ENCODE measurements at places on chromosomes 1 and 21.

DNA sequence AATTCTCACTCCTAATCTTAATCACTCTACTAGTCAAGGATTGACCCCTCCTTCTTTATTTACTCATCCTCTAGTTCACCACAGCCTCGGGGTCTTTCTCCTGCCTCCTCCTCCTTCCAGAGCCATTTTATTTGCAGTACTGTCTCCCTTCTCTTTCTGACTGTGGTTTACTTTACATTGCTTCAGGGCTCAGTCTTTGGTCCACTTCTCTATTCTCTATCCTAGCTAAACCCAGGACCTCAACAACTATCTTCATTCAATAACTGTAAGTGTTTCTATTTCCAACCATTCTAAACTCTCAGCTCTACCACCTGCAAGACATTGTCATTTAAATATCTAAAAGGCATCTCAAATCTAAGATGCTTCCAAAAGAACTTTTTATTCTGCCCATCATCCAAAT lies 493.8 kb downstream of the TTLL7 start:
- DNase-seq: no peak

- DNase-seq: no peak
These were observed 3.7 kb upstream of the IBA57 start for GRCh38 chr1:228161866-228162265.

DNA sequence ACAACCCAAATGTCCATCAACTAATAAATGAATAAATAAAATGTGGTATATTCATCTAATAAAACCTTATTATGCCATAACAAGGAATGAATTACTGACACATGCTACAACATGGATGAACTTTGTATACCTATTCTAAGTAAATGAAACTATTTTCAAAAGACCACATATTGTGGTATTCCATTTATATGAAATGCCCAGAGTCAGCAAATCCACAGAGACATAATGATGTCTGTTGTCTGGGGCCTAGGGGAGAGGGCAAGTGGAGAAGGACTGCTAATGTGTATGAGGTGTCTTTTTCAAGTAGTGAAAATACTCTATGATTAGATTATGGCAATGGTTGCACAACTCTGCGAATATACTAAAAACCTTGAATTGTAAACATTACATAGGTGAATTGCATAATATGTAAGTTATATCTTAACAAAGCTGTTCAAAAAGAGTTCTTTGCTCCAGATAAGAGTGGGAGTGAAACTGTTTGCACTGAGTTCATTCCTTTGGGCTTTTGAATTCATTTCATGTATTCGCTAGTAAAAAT lies 464.2 kb downstream of the NUF2 start:
- DNase-seq: no peak

DNA sequence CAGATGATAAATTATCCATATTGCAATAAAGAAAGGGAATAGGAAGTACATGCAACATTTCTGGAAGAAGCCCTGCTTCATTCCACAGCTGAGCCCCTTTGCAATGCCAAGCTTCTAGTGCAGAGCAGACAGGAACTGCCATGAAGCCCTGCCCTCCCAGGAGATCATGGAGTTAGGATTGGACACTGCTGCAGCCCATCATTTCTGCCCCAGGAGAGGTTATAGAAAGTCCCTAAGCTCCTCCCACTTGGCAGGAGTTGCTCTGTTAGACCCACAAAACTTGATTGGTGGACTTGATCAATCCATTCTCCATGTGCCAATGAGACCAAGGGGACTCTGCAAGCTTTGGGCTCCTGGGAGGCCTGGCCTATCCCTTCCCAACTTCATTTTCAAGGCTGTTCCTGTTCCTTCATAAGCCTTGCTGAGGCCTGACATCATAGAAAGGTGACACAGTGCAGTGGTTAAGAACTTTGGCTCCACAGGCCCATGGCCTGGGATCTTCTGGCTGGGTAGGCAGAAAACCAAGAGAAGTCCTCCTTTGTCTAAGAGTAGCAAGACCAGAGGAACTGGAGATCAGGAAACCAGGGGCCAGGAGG lies 1.3 kb upstream of the LAPTM5 start:
- DNase-seq: no peak

- DNase-seq: no peak
These were observed 124.6 kb downstream of the TRIM33 start for GRCh38 chr1:114386129-114387009.

- DNase-seq: no peak
These were observed 383.0 kb upstream of the VAMP3 start for GRCh38 chr1:7388141-7388487.

GRCh38 chr1:6435129-6435528 lies 10.6 kb downstream of the ESPN start:
- no peak for DNase-seq

GRCh38 chr1:215007880-215008279 lies 74.7 kb upstream of the KCNK2 start:
- no peak for DNase-seq

DNA sequence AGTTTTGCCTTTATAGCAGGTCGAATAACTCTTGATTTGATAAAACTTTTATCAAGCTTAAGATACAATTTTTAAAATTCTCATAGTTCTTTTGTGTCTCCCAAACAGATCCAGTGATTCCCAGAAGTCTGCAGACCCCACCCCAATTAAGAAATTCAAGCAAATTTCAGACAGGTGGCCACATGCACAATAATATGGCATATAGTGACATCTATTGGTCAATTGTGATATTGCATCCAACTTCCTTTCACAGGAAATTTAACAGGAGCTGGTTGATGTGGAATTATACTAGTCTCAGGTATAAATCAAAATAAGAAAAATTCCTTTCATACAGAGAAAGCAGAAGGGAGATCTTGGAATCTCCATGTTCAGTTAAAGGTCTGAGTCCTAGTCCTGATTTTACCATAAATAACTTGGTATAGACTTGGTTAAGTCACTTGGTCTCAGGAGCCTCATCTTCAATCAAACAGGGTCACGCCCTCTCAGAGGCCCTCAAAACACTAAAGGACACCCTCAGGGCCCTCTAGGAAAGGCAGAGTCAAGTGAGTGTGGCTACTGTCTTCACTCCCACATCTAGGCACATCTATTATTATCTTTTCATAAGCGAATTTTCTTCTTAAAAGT lies 24.1 kb downstream of the PIGM start:
- DNase-seq: peak; percentile 55

GRCh38 chr21:31473685-31474345 lies 129.8 kb upstream of the TIAM1 start:
- DNase-seq: no peak

GRCh38 chr21:16634515-16634914 lies 878.3 kb upstream of the CXADR start:
- no peak for DNase-seq

DNA sequence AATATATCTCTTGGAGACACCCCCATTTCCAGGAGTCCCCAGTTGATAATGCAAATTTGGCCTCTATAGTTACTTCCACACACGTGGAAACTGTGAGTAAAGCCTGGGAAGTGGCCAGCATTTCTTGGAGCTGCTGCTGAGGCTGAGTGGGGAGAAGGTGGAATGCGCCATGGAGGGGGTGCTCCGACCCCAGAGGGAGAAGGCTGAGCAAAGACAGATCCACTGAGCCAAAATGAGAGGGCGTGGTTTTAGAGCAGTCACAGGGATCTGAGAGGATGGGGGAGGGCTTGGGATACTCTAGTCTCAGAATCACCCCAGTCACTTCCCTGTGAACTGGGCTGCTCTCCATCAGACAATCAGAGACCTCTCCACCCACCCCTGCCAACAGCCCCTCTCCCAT lies 38.7 kb downstream of the TRIM62 start:
- DNase-seq: no peak

DNA sequence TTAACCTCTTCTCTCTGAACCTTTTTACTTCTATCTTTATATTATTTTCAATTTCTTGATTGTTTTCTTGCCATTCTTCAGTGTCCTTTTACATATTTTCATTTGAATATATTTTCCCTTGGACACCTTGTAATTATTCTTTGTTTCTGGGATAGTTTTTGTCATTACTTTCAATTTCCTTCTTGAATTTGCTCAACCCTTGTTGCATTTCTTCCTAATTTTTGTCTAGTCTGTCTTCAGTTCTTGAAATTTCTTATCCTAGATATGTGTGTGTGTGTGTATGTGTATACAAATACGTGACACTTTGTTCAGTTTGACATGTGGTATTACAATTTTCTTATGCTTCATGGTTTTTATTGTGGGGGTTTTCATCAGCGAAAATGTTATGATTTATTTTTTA lies 1.9 kb upstream of the GALNT2 start:
- no peak for DNase-seq

- no peak for DNase-seq
These were observed 183.2 kb downstream of the TRABD2B start for GRCh38 chr1:47813970-47814369.

GRCh38 chr1:150563340-150564038 lies 14.3 kb downstream of the ADAMTSL4 start:
- DNase-seq: peak; percentile 87

DNA sequence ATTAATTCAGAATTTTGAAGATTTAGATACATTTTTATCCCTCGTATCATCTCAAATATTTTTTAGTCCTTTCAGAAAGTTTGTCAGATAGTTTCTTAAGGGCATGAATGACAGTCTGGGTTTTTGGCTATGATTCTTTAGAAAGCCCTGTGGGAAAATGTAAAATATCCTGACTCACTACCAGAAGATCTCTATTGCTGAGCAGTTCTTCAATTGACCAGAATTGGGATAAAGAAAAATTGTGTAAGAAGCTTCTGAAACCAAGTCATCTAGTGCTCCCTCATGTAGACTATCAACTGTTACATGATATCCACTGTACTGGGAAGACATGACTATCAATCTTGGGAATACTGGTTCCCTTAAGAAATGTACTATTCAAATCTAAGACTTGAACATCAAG lies 608.3 kb upstream of the CHRM3 start:
- DNase-seq: no peak

DNA sequence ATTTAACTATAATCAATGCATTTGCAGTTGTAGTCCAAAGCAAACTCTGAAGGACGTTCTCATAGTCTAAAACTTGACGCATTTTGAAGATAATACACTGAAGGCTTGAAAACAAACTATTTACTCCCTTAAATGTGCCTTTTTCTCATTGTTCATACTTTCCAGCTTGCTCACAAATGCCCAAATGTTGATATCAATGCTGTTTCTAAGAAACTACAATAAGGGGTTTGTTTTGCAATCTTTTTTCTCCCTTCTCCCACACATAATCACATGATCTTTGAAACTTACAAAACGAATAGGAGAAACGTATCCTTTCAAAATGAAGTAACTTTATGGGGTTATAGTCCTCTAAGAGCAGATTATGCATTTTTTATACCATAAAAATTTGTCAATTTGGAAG lies 508.7 kb downstream of the DPYD start:
- no peak for DNase-seq

GRCh38 chr1:42970143-42970542 lies 11.5 kb upstream of the SLC2A1 start:
- no peak for DNase-seq

DNA sequence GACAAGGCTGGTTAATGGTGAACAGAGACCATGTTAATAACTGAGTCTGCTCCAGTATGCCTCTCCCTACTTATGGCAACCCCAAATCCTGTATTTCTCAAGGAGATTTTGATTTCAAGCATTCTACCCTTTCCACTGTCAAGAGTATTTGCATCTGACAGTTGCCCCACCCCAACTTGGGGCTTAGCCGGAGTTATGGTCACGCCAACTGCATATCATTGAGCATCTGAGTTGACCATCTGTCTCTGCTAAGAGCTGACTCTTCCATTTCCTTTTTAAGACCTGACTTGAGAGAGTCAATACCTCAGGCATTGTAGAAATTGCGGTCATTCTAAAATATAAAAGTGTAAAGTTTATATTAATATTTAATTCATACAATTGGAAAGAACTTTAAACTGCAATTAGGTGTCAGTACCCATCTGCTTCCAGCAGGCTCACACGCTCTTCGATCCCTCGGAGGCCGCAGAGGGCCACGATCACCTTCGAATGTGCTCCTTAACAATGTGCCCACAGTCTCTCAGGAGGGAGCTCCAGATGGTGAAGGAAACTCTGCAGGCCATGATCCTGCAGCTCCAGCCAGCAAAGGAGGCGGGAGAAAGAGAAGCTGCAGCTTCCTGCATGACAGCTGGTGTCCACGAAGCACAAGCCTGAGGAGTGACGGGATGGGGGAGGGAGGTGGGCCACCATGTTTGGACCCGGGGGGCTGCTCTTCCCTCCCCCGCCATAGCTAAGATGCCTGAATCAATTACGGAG lies 409.8 kb downstream of the DISC1 start:
- DNase-seq: no peak

DNA sequence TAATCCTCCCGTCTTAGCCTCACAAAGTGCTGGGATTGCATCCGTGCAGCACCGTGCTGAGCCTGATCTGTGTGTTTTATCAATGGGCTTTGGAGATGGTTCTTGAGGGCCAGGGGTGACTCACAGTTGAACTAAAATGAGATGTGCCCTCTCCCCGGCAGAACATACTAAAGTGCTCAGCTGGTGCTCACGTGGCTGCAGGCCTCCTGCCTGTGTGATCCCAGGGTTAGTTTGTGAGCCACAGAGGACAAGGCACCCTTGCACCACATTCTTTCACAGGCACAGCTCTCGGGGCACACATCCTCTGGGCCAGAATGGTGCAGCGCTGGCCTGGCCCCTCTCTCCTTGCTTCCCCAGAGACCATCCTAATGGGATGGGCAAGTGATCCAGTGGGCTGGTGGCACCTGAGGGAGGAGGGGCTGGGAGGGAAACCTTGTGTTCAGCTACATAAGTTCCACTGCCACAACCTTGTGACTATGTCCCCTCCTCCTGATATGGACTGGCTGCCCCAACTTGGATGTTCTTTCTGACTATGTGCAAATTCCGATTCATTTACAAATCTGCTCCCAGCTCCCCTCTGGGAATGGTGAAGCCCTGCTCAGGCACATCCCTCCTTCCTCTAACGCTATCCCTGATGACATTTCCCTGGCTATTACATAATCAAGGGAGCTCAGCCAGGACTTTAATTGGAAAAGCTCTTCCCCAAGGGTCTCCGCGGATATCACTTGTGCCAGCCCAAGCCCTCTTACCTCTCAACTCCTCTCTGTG lies 197.0 kb upstream of the EDN2 start:
- DNase-seq: no peak

Measured in CD4-positive, alpha-beta T cell treated with Interleukin-10 for 1 hour (primary cell).